Fibroblast of skin of abdomen (primary cell): ENCODE measurements at places on chromosomes 3 and 15.
A peak's percentile ranks its signal among the peaks of the same experiment; 100 is the strongest.

DNA sequence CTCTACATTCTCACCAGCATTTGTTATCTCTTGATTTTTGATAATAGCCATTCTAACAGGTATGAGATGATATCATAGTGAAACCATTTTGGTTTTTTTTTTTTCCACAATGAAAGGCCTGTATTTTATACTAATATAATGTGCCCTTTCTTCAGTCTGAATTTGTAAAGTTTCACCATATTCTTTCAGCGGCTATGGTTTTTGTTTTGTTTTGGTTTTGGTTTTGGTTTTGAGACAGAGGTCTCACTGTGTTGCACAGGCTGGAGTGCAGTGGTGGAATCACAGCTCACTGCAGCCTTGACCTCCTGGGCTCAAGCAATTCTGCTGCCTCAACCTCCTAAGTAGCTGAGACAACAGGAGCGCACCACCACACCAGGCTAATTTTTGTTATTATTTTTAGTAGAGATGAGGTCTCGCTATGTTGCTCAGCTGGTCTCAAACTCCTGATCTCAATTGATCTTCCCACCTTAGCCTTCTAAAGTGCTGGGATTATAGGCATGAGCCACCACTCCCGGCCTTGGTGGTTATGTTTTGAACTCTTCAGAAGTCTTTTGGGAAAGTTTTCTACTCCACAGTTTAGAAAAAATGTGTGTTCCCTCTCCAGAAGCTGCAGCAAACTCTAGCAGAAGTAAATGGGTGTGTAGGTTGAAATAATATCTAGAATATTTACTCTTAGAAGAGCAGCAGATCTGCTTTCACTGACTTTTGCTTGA is 110.2 kb upstream of the UMPS start:
- DNase-seq: no peak

GRCh38 chr3:128523591-128523990 is 30.6 kb upstream of the GATA2 start:
- DNase-seq: no peak

- DNase-seq: peak; percentile 55
These were observed 19.5 kb upstream of the TIMP4 start for GRCh38 chr3:12178091-12178820.

DNA sequence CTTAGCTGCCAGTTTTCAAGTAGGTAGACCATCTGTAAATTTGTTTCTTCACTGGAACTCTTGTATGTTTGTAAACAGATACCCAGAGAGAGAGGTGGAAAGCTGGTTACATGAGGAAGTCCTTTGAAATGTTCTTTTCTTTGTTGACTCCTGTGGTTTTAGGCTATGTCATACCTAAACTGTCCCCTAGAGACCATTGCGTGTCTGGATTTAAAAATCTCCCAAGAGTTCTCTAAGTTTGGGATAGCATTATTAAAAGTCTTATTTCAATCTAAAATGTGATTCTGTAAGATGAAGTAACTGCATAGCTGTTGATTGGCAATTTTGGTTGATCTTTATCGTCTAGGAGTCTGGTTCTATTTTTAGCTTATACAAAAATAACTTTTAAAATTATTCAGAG is 127.2 kb downstream of the GHSR start:
- no peak for DNase-seq

DNA sequence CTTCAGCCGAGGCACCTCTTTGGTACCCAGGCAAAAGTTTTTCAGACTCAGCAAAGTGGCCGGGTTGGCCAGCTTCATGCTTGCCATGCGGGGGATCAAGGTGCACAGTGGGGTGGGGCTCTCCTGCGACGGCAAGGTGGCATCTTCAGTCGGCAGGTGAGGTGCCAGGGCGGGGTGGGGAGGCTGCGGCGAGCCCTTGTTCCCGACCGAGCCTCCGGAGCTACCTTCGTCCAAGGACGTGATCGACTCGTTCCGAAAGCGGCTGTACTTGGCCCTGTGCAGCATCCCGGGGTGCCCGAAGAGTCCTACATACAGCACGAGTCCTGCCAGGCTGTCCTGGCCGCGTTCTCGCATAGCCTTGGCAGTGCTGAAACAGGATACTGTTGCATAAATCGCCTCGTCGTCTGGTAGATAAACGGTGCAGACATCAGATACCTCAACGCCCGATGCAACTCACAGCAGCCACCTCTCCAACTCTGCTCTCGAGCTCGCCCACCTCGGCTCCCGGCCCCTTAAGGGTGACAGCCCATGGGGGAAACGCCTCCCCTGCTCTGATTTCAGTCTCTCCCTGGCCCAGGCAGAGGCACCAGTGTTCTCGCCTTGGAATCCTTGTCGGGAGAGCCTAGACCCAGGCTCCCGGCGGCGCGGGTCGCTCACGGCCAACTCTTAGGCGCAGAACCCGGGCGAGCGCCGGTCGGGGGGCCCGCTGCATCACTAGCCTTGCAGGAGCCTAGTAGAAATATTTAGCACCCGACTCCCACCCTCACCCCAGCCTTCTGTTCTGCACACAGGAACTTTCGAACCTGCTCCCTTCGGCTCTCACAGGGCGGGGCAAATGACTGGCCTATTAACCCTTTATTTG is 826 bp downstream of the SHC4 start:
- DNase-seq: peak; percentile 21

DNA sequence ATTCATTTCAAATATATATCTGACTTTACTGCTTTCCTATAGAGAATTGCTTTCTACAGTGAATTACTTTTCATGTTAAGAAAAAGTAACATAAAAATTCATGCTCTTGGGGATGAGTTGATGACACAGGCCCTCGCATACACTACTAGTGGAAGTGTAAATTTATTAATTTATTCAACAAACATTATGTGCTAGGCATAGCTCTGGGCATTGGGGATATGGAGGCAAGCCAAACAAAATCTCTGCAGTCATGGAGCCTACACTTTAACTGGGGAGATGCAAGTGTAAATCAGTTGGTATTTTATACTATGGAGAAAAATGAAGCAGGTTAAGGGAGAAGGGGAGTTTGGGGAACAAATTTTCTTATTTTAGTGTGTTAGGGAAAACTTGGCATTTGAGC is 340.7 kb downstream of the RAP2B start:
- DNase-seq: no peak

GRCh38 chr15:49987198-49987785 is 131.7 kb downstream of the ATP8B4 start:
- no peak for DNase-seq

GRCh38 chr3:53694666-53695323 is 151.4 kb downstream of the CHDH start:
- no peak for DNase-seq

DNA sequence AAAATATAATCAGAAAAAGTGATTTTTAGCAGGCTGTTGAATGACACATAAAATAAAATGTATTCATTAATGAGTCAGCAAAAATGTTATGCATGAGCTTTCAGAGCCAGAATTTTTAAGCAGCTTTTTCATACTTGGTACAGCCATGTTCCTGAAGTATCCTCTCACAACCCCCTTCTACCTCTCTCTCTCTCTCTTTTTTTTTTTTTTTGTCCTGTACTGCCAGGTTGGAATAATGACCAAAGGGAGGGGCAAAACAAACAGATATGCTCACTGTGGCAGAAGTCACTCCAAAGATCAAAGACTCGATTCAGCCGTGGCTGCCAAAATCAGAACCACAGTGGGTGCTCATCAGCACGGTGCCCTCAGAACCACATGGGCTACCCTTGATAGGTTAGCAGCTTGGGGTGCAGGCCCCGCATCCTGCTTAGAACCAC is 383.0 kb downstream of the ZBTB20 start:
- DNase-seq: peak; percentile 52
